Stimulated activated CD4-positive, alpha-beta T cell treated with anti-CD3 and anti-CD28 coated beads, TNF-alpha, amount 100 ng/mL, for 1 hour (primary cell): ENCODE measurements at places on chromosomes 5 and 9.

DNA sequence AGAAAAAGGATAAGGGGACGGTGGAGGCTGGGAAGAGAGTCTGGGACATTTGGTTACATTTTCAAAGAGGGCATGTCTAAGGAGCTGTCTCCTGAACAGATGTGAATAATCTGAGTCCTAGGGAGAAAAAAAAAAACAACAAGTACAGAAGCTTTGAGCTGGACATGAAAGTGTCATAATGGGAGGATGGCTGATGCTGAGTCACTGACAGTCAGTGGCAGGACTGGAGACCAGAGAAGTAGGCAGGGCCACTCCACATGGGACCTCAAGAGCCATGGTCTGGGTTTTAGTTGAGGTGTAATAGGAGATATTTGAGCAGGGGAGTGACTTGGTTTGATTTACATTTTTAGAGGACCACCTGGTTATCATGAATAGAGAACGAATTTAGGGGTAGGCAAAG is 70.6 kb downstream of the DPYSL3 start:
- no peak for DNase-seq

DNA sequence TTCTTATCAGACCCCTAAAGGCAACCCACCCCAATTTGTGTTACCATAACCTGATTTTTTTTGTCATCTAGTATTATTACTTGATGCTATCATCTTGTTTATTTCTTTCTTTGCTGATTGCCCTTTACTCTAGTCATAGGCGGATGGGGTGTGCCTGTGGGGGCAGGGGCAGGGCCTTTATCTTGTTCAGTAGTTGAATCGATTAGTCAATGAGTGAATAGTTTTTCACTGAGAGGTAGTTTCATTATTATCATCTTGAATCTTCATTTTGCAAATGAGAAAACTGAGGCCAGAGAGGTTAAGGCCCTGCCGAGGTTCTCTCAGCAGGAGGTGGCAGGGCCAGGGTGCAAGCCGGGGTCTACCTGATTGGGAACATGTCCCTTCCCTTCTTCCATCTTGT is 9.4 kb upstream of the GM2A start:
- no peak for DNase-seq

GRCh38 chr5:81007637-81008027 is 47.5 kb downstream of the RASGRF2 start:
- DNase-seq = no peak

DNA sequence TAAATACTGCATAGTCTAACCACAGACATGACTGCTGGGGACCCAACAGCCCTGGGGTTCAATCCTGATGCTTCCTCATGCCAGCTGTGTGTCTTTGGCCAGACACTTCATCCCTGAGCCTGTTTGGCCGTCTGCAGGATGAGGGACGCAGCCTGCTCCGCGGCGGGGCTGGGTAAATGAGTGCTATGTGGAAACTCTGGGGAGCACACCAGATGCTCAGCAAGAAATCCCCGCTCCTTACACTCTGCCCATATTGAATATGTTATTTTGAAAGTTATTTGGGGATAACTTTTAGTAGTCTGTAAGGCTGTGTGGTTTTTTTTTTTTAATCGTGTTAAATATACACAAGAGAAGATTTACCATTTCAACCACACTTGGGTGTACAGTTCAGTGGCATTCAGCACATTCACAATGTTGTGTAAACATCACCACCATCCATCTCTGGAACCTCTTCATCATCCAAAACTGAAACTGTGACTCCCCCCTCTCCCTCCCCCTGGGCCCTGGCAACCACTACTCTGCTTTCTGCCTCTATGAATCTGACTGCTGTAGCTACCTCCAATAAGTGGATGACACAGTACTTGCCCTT is 42.7 kb downstream of the SH3PXD2B start:
- no peak for DNase-seq

GRCh38 chr9:116420993-116421538 is 266.0 kb upstream of the TRIM32 start:
- no peak for DNase-seq

- no peak for DNase-seq
Observed at GRCh38 chr5:68041293-68041692, 174.3 kb upstream of the PIK3R1 start.

- DNase-seq = no peak
Observed at GRCh38 chr5:111232311-111233051, 8.3 kb downstream of the CAMK4 start.
